ENCODE measurements at places on chromosomes 1 and 21. TPM values are rescaled to one million over a fixed set of nuclear protein-coding genes. Genes with fewer than 3 reads are reported as not detected.

DCDC2B gene
- polyA plus RNA-seq = 1.0 TPM

SELE gene
- not detected for polyA plus RNA-seq

PRAMEF1 gene
- polyA plus RNA-seq = not detected

GRCh38 chr1:217982331-217983050, 302.6 kb upstream of the RRP15 start:
- DNase-seq = no peak

GRCh38 chr1:22971611-22972405, 858 bp downstream of the LACTBL1 start:
- DNase-seq = no peak

Data from muscle of arm (tissue), 14 donors.